ENCODE measurements at places on chromosomes 2 and 18. TPM values are rescaled to one million over a fixed set of nuclear protein-coding genes. Genes with fewer than 3 reads are reported as not detected.
A peak's percentile ranks its signal among the peaks of the same experiment; 100 is the strongest.

TGFBRAP1 gene
- total RNA-seq: 36.2 TPM

FEV gene
- not detected for total RNA-seq

KCNJ13 gene
- total RNA-seq: 5.9 TPM

FER1L5 gene
- not detected for total RNA-seq

EDAR gene
- total RNA-seq: 2.4 TPM

PLGLB1 gene
- total RNA-seq: not detected

TEX44 gene
- not detected for total RNA-seq

BOLL gene
- not detected for total RNA-seq

DNA sequence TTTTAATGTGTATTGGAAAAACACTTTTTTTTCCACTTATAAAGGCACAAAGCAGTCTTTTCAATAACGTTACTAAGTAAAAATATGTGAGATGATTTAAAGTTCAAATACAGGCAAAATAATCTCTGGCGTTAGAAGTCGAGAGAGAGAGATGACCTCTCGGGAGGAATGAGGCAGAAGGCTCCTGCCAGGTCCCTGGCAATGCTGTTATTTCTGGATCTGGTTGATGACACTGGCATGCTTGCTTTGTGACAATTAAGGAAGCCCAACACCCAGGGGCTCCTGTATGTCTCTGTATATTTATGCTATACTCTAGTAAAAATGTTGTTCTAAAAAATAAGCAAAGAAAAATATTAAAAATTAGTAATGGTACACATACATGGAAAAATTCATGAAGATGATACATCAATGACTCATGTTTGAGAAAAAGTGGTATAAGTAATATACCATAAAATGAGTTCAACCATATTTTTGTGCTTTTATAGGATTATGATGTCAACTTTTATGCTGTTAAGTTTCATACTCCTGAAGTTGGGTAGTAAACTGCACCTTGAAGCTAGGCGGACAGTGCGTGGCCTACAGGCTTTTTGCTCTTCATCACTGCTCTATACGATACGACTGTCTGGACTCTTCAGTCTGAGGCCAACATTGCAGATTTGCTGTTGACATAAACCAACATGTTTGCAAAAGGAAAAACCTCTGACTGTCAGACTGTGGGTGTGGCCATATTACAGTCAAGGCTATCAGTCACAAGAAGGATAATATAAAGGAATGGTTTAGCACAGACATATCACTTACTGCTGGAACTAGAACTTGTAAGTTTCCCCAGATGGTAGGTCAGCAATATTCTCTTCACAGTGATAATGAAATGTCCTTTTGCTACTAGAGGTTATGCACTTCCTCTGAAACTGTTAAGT, 19.8 kb downstream of the VPS4B start:
- H3K27ac ChIP-seq: no peak overlapping the region
- DNase-seq: no peak
- H3K36me3 ChIP-seq: peaks cover 79% of the 10 kb centered on the region
- H3K4me3 ChIP-seq: no peak overlapping the region
- H3K4me1 ChIP-seq: no peaks in the 10 kb centered on the region

DNA sequence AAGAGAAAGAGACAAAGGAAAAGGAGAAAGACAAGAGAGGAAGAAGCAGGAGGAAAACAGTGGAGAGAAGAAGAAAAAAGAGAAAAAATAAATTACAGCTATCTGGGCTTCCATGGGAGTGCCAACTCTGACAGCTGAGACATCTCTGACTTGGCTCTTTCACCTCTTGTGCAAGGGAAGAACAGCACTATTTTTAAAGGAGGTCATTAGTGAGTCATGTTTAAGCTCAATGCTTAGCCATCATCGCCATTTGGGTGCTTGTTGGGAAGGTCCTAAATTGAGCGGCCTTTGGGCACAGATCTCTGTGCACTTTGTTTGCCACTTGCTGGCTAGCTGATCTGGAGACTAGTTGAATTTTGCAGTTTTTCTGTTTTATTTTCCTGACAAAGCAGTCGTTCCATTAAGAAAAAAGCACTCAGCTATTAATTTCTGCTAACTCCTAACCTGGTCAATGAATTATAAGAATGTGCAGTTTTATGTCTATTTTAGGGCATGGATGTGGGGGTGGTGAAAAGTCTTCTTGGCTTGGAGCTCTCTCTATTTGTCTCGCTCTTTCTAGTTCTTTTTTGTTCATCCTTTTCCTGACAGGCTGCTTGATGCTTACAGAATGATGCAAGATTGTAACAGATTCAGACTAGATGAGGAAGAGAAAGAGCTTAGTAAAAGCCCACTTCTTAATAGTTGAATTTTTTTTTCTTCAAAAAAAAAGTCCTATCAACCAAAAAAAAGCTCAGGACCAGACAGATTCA, 231.5 kb downstream of the SLC8A1 start:
- H3K4me3 ChIP-seq: no peak overlapping the region
- peaks cover 8% of the 10 kb centered on the region for H3K4me1 ChIP-seq
- H3K27me3 ChIP-seq: no peaks in the 10 kb centered on the region
- no peak for DNase-seq
- no peak overlapping the region for H3K27ac ChIP-seq

- no peaks in the 10 kb centered on the region for H3K4me1 ChIP-seq
- H3K27me3 ChIP-seq: peaks cover 5% of the 10 kb centered on the region
- H3K36me3 ChIP-seq: no peaks in the 10 kb centered on the region
- DNase-seq: no peak
- no peak overlapping the region for H3K4me3 ChIP-seq
Measured at GRCh38 chr18:11572201-11572600, 37.2 kb upstream of the SLC35G4 start.

GRCh38 chr18:8299054-8299980, 309.9 kb upstream of the RAB12 start:
- no peak overlapping the region for H3K27ac ChIP-seq
- no peaks in the 10 kb centered on the region for H3K27me3 ChIP-seq
- no peak for DNase-seq
- no peaks in the 10 kb centered on the region for H3K36me3 ChIP-seq

- H3K4me1 ChIP-seq: peaks cover 6% of the 10 kb centered on the region
- DNase-seq: no peak
- H3K27ac ChIP-seq: no peak overlapping the region
Measured at GRCh38 chr2:15754703-15755099, 163.0 kb downstream of the DDX1 start.

GRCh38 chr2:68236876-68237275, 15.5 kb downstream of the PPP3R1 start:
- no peak overlapping the region for H3K4me3 ChIP-seq
- peaks cover 59% of the 10 kb centered on the region for H3K4me1 ChIP-seq
- no peaks in the 10 kb centered on the region for H3K36me3 ChIP-seq
- no peak for DNase-seq
- no peak overlapping the region for H3K27ac ChIP-seq

DNA sequence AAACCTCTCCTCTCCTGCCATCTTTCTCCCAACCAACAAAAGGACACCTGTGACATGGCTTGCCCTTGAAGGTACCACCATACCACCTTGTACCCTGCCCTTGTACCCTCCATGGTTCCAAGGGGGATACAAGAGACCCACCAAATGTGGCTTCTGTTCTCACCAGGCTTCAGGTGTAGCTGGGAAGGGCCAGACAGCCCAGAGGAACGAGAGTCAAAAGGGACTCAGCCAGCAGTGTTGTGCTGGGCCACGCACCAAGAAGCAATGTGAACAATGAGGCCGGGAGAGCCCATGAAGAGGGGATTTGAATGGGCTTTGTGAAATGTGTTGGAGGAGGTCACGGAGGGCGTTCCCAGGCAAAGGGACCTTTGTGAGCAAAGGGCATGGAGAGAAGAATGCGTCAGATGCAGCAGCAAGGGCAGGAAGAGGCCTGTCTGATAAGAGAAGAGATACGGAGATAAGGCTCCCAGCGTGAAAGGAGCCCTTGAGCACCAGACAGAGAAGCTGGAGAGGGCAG, 48.6 kb downstream of the PLB1 start:
- H3K36me3 ChIP-seq: no peaks in the 10 kb centered on the region
- H3K27me3 ChIP-seq: no peaks in the 10 kb centered on the region
- no peak overlapping the region for H3K4me3 ChIP-seq
- H3K4me1 ChIP-seq: peaks cover 46% of the 10 kb centered on the region

GRCh38 chr2:191676790-191677645, 918 bp upstream of the NABP1 start:
- no peak for DNase-seq
- H3K36me3 ChIP-seq: no peaks in the 10 kb centered on the region
- peaks cover 39% of the 10 kb centered on the region for H3K4me1 ChIP-seq
- peak overlapping the region; percentile 94 for H3K27ac ChIP-seq
- peak overlapping the region; percentile 77 for H3K4me3 ChIP-seq

GRCh38 chr18:8389391-8390340, 219.6 kb upstream of the RAB12 start:
- no peak overlapping the region for H3K4me3 ChIP-seq
- H3K4me1 ChIP-seq: no peaks in the 10 kb centered on the region
- no peaks in the 10 kb centered on the region for H3K27me3 ChIP-seq
- H3K27ac ChIP-seq: no peak overlapping the region
- H3K36me3 ChIP-seq: peaks cover 8% of the 10 kb centered on the region
- DNase-seq: no peak

- no peak overlapping the region for H3K27ac ChIP-seq
- H3K4me1 ChIP-seq: peaks cover 12% of the 10 kb centered on the region
- H3K27me3 ChIP-seq: no peaks in the 10 kb centered on the region
- no peak for DNase-seq
- H3K4me3 ChIP-seq: no peak overlapping the region
Measured at GRCh38 chr2:33521791-33522281, 45.4 kb downstream of the RASGRP3 start.

DNA sequence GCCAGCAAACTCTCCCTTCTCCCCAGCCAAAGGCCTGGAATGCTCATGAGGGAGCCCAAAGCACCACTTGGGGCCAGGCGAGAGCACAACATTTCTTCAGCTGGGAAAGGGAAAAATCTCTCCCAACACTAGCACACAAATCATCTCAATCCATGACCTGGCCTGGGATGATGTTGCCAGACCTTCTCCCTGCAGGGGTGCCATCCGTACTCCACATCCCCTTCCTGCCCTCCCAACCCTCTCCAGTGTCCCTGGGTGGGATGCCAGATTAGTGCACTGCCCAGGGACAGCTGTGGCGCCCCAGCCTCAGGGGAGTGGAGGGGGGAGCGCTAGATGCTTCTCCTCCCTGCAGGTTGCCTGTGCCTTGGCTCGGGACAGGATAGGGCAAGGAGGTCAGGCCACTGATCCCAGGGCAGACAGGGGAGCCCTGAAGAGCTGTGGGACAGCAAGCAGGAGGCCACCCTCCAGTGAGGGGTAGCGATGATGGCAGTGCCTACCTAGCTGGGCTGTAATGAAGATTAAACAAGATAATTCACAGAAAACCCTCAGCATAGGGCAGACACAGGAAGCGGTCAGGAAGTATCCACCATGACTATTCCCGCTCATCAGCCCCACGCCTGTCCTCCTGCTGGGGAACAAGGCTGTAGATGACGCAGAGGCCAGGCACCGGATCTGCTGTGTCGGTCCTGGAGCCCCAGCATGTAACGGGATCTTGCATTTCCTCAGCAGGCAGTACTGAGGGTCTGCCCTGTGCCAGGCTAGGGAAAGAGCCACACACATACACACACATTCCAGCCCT, 31.1 kb downstream of the SERTAD2 start:
- no peak overlapping the region for H3K4me3 ChIP-seq
- DNase-seq: no peak
- no peaks in the 10 kb centered on the region for H3K27me3 ChIP-seq
- no peak overlapping the region for H3K27ac ChIP-seq

- H3K36me3 ChIP-seq: no peaks in the 10 kb centered on the region
- no peak overlapping the region for H3K27ac ChIP-seq
- peaks cover 24% of the 10 kb centered on the region for H3K4me1 ChIP-seq
- no peaks in the 10 kb centered on the region for H3K27me3 ChIP-seq
- DNase-seq: no peak
Measured at GRCh38 chr2:134233728-134234136, 20.1 kb upstream of the MGAT5 start.
